ENCODE measurements at places on chromosomes 13 and 19.
A peak's percentile ranks its signal among the peaks of the same experiment; 100 is the strongest.

DNA sequence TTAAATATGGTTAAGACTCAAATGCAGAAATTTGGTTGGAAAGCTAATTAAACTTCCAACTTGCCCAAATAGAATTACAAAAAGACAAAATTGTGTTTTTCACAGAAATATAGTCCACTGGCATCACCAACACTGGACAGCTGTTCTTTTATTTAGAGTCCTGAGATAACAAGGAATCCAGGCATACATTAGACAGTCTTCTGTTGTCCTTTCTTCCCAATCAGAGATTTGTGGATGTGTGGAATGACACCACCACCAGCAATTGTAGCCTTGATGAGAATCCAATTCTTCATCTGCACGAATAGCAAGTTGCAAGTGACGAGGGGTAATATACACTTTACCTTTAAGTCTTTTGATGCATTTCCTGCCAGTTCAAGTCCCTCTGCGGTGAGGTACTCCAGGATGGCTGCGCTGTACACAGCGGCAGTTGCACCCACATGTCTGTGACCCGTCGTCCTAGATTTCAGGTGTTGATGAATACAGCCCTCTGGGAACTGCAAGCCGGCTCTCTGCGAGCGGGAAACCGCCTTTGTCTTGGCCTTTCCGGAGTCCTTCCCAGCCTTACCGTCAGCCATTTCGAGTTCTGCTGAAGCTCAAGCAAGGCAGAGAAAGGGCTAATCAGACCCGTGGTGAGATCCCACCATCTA lies 14.7 kb downstream of the UBAC2 start:
- peak; percentile 56 for DNase-seq

GRCh38 chr19:10461047-10461949 lies 41.0 kb downstream of the PDE4A start:
- peak; percentile 82 for DNase-seq

- no peak for DNase-seq
Measured at GRCh38 chr19:10120538-10121189, 965 bp upstream of the EIF3G start.

- DNase-seq, result no peak
Measured at GRCh38 chr13:63605403-63605802, 2189.8 kb upstream of the PCDH20 start.

DNA sequence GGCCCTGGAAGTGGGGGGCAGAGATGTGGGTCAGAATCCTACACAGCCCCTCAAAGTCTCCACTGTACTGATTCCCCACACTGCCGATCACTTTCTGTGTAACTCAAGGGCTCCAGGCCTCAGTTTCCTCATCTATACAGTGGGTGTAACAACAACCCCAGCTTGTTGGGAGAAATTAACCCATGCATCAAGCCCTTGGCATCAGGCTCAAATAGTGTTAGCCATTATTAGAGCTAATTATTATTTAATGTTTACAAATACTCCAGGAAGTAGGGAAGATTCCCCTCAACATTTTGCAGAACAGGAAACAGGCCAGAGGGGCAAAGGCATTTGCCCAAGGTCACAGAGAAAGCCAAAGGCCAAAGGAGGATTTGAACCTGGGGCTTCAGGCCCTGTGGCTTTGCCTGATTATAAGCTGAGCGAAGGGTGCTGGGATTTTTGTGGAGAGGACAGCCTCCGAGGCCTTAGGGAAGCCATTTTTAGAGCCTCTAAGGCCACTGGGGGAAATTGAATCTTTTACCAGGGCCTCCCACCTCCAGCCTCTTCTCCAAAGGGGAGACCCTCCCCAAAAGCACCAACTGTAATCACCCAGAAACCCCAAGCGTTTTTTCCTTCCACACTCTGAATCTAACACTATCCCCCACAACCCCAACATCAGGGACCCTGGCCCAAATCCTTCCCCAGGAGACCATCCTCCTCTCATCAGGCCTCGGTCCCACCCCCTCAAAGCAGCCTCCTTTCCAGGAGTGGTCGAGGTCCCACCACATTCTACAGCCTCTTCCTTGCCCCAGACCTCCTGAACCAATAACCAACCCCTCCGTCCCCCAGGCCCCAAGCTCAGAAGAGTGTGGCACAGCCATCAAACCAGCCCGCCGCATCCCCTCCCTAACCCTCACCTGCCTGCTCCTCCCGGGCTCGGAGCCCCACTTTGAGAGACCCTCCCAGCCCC lies 1.1 kb downstream of the FKBP8 start:
- no peak for DNase-seq

DNA sequence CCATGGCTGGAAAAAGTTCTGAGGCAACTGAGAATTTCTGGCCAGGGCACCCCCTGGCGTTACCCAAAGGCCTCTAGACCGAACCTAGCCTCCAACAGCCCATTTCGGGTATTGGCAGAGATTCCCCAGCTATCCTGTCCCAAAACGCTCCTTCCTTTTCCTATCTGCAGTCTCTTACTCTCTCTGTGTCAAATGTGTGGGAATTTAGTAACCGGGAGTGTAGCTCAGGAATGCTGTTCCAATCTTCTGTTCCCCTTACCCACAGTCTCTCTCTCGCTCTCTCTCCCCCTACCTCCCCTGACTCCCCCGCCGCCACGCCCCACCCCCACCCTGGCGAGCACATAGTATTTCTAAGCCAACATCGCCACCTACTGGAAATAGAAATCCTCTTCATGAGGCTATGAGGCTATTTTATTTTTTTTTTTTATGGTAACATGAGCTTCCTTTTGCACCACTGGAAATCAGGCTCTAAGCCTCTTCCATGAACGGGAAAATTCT lies 27.0 kb downstream of the OXGR1 start:
- no peak for DNase-seq

GRCh38 chr13:102799426-102800144 lies 666 bp downstream of the BIVM start:
- DNase-seq, result no peak

DNA sequence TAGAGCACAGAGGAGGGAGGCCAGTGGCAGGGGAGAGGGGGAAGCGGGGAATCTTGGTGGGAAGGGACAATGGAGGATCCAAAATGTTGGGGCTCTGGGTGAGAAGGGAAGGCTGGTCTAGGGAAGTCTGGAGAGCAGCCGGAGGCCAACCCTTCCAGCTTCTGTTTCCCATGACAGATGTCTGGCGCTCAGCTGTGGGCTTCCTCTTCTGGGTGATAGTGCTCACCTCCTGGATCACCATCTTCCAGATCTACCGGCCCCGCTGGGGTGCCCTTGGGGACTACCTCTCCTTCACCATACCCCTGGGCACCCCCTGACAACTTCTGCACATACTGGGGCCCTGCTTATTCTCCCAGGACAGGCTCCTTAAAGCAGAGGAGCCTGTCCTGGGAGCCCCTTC lies 1.1 kb downstream of the PSENEN start:
- DNase-seq, result no peak

DNA sequence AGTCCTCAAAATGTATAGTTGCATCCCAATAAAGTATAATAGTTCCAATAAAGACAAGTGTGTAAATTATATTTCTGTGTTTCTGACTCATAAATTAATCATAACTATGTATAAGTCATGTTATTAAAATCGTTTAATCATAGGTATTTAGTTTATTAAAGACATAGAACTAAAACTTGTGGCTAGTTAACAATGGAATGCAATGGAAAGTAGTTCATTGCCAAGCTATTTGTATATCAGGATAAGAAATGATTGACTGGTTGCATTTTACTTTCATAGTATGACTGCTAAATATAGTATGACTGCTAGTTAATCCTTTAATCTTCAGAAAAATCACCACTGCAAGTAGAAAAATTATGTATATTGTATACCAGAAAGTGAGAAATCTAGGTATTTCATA lies 16.9 kb downstream of the COG3 start:
- no peak for DNase-seq

GRCh38 chr19:29315556-29316190 lies 102.7 kb upstream of the UQCRFS1 start:
- DNase-seq, result no peak

DNA sequence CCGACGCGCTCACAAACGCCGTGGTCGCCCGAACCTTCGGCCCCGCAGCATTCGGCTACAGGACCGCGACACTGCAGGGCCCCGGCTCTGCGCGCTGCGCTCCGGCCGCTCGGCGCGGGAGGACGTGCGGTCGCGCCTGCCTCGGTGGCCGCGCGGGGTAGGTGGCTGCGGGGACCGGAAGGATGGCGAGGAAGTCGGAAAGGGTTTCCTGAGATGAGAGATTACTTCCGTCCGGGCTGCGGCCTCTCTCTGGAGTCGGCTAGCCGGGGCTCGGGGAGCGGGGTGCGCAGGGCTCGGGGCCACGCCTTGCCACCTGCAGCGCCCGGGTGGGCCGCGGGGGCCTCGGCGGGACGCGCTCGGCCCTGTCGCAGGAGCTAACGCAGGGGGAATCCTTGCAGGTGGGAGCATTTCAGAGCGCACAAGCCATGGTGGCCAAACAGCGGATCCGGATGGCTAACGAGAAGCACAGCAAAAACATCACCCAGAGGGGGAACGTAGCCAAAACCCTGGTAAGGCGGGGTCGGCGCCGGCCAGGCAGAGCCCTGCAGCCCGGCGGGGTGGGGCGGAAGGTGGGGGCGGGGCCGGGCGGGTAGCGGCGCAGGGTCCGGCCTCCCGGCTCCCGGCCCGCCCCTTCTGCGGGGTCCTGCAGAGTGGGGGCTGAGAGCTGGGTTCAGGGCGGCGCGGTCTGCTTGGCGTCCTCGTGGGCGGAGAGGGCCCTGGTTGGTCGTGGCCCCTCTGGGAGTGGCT lies at the start of gene SERP2:
Gene SERP2 (plus strand): TSS at position 224 of the 747 bp plus-strand sequence. CDS start 202 bp downstream, at position 426.
- DNase-seq, result no peak

GRCh38 chr19:1851654-1852580 lies 3.6 kb upstream of the REXO1 start:
- DNase-seq, result no peak

- no peak for DNase-seq
Measured at GRCh38 chr19:45137179-45137761, 23.5 kb downstream of the NKPD1 start.

DNA sequence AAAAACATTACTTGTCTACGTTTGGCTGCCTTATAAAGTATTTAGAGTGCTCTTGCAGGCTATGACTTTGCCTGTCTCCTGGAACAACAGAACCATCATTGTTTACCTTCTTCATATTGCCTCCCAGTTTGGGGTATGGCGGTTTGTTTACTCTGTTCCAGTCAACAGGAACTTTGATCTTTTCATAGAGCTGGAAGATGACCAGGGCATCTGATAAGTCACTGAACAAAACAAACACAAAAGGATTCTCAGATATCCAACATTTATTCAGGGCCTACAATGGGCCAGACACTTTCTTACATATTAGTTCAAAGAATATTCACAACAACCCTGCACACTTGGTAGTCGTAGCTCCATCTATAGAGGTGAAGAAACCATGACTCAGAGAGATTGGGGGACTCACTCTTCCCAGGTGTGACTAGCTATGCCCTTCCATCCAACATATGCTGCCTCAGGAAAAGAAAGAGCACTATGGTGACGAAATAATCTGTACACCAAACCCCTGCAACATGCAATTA lies 38.4 kb upstream of the CPB2 start:
- DNase-seq, result no peak

DNA sequence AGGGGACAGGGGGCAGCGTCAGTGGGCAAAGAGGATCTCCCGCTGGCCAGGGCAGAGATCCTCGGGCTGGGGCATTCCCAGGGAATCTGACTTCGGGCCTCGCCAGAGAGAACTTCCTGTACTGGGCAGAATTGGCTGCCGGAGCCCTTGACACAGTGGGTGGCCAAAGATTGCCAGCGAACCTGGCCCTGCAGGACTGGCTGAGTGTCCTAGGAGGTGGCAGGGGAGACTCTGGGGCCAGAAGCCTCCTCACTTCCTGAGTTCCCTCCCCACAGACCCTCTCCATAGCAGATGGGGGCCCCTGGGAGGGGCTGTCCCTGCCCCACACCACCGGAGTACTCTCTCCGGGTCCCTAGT lies 19.3 kb downstream of the DPP9 start:
- DNase-seq, result no peak

DNA sequence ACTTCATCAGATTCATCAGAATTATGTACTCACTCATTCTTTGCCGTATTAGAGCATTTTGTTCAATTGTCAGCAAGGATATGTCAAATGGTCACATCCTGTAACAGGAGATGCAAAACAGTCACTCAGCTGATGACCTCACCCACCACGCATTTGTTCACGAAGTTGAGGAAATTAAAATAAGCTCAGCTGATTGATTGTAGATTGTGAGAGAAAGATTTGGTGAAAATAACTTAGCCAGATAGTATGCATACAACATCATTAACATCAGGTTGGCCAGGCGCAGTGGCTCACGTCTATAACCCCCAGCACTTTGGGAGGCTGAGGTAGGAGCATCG lies 22.6 kb upstream of the CDC16 start:
- DNase-seq, result no peak

- DNase-seq, result no peak
Measured at GRCh38 chr19:35206855-35207254, 21.7 kb downstream of the FAM187B start.

- DNase-seq, result no peak
Measured at GRCh38 chr13:38767506-38768265, 80.8 kb downstream of the FREM2 start.

GRCh38 chr13:76210262-76210661 lies 574.1 kb downstream of the LMO7 start:
- DNase-seq, result no peak

GRCh38 chr13:75774176-75774575 lies 138.0 kb downstream of the LMO7 start:
- no peak for DNase-seq
